Aorta (tissue), 5 donors: ENCODE measurements at places on chromosomes 6 and 20. TPM values are rescaled to one million over a fixed set of nuclear protein-coding genes. Genes with fewer than 3 reads are reported as not detected.

DNA sequence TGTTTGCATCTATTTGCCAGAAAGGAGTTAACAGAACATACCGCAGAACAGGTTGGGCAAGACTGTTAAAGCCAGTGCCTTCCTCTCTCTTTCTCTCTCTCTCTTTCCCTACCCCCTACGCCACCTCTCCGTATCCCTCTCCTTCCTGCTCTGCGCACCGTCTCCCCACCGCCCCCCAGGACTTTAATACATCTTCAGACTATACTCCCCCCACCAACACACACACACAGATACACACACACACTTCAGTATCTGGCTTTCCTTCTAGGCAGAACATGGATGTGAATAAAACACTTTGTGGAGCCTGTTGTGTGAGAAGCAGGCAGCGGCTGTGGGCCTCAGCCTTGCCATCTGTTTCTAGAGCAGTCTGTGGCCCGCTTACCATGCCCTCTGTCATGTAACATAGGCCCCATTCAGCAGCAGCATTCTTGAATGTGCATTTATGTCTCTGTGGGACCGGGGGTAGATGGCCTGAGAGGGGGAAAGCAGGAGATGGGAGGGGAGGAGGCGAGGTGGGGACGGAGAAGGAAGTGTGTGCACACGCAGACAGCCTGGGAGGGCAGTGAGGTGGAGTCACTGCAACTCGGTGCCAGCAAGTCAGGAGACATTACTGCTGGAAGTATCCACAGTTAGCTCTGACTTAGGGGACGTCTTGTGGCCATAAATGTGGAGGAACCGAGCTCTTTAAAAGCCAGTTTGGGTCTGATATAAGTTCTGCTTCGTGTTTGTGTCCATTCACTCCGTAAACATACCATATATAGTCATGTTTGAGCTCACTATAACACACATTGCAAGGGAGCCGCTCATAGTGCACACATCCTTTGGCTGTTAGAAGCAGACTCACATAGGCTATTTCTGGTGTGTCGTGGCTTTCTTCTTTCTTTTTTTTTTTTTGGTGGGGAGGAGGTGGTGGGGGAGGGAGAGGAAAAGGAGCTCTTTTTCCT lies 38.4 kb downstream of the RREB1 start:
- DNase-seq: no peak

DNA sequence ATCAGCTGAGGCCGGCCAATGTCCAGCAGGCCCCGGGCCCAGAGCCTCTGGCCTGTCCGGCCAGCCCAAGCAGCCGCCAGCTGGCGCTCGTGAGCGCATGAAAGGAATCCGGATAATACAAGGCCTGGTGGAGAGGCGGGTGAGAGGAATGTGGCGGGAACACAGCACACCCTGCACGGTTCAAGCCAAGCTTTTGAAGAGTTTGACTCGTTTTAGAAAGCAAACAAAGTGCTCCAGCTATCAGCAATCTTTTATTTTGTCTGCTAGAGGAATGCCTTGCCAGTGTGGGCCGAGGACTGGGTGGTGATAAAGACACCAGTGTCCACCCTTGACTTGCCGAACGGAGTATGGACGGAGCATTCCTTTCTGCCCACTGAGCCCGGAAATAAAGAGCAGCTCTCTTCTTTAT lies 9.3 kb upstream of the NEDD9 start:
- DNase-seq: peak; percentile 94

DNA sequence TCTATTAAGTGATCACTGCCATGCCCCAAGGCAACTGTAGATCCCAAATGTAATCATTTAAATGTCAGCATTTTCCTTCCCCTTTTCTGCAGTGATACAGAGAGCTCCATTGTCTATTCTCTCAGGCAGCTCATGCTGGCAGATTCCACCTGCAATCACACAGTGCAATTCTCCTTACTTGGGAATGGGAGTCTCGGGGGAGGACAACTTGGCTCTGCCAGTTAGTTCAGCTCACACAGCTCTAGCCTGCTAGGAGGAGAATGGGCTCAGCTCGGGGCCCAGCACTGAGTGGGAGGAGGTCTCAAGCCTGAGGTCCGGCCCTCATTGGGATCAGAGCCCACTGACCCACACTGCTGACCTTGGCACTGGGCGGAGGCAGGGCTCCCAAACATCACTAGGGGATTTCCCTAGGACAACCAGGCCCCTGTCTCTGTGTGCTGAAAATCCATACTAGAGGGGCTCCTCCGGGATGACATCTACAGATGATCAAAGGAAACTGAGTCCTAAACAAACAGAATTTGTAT lies 109.2 kb upstream of the ASF1A start:
- no peak for DNase-seq

- no peak for DNase-seq
These were observed 738.6 kb upstream of the ADGRB3 start for GRCh38 chr6:67896476-67896875.

DNA sequence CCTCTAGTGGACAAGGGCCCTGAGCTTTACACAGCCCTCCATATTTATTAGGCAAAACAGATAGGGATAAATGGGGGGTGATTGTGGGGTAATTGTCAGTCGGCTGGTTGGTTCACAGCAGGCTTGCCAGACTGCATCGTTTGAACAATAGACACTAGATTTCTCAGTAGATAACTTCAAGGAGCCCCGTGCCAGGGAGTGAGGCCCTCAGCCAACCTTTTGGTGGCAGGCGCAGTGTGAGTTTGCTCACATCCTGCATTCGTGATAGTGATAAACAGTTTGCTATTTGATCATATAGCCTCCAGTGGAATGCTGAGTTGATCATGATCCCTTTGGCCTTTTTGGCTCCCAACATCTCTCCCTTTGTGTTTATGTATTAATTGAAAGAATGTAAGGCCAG lies 3.6 kb upstream of the ABHD12 start:
- no peak for DNase-seq

DNA sequence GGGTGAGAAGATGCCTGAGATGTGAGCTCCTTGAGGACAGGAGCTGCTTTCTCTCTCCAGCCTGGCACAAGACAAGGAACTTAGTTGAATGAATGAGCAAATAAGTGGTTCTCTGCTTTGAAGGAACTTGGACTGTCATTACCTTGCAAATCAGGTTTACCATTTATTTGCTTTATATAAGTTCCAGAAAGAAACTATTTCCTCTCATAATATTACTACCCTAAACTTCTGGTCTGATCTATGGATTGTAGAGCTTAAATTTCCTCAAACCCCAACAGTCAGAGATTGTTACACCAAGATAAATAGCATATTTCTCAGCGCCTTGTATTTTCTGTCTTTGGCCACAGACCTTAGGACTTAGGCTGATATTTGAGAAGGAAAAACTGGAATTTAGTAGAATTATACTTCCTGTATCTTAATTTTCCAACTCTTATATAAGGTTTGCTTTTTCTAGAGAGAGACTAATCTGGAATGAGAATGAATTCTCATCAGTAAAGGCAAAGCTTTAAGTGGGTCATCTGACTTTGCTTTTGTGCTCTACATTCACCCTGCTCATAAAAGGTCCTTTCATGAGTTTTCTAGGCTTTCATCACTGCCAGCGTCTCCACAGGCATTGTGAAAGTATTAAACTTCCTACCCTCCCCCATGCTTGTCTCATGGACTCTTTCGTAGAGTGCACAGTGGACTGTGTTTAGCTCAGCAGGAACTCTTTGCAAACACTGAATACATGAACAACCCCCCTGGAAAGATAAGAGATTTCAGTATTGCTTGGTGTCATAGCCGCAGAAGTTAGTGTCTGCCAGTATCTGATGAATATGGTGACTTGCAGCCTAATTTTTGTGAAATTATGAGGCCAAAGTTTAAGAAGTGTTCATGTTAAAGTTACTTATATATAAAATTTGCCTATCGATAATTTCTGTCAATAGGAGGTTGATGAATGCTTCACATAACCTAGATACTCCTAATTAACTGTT lies 74.0 kb downstream of the PTPRA start:
- no peak for DNase-seq

DNA sequence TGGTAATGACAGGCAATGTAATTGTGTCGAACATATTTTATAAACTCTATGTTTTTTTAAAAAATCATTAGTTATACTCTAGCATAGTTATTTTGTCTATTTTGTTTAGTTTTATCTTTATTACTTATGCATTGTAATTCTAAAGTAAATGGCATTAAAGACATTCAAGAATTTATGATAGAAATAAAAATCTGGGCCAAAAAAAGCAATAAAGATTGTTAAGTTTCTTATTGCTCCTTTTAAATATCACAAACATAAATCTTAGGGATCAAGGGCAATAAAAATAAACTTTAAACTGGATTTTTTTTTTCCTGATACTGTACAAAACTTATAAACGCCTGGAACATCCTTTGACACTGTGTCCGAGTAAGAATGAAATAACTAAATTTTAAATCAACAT lies 931.5 kb upstream of the EYS start:
- no peak for DNase-seq

DNA sequence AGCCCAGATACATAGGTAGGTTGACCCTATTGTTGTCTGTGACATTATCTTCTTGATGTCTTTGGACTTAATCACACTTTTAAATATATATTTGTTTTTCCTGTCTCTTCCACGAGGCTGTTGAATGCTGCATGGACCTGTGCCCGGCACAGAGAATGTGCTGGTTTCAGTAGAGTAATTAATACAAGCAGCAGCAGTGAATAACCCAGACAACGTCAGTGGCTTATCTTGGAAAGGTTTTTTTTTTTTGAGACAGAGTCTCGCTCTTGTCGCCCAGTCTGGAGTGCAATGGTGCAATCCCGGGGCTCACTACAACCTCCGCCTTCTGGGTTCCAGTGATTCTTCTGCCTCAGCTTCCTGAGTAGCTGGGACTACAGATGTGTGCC lies 108.2 kb downstream of the CDH26 start:
- DNase-seq: no peak

DNA sequence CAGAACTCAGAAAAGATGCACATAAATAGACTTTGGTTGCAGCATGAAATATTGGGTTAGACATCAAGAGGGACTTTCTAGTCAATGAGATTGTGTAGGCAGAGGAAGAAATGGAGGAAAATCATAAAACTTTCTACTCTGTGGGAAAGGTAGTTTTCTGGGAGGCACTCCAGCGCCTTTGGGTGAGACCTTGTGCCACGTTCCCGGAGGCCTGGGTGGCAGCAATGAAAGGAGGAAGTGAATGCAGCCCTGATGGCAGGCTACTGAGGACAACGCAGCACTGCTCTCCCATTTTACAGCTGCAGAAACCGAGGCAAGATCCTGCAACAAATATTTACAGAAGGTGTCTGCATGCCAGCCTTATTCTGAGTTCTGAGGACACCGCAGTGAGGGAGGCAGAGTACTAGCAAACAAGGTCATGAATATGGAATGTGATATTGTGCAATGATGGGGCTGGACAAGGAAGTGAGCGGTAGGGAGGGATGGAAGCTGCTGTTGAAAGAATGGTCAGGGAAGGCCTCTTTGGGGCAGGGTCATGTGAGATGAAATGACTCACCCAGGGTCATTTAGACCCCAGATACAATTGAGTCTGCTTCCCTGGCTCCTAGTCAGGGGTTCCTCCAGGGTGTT lies 159.1 kb downstream of the TFAP2C start:
- DNase-seq: no peak

GRCh38 chr6:108254433-108255410 lies 6.1 kb downstream of the SNX3 start:
- no peak for DNase-seq

- no peak for DNase-seq
These were observed 150.9 kb downstream of the JARID2 start for GRCh38 chr6:15396808-15397207.

DNA sequence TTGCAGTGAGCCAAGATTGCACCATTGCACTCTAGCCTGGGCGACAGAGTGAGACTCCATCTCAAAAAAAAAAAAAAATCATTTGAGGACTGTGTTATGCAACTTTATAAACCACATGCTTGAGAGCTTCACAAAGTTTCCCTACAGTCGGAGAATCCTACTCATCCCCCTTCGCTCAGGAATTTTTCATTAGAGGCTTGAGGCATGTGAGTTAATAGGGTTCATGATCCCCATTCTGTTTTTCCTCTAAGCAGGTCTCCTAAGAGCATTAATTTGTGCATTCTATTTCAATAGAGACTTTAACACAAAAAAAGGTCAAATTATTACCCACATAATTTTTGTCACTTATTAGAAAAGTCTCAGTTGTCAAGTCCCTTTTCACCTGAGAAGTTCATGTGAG lies 103.7 kb upstream of the SOX4 start:
- no peak for DNase-seq

GRCh38 chr6:148952147-148953035 lies 205.6 kb downstream of the UST start:
- no peak for DNase-seq

DNA sequence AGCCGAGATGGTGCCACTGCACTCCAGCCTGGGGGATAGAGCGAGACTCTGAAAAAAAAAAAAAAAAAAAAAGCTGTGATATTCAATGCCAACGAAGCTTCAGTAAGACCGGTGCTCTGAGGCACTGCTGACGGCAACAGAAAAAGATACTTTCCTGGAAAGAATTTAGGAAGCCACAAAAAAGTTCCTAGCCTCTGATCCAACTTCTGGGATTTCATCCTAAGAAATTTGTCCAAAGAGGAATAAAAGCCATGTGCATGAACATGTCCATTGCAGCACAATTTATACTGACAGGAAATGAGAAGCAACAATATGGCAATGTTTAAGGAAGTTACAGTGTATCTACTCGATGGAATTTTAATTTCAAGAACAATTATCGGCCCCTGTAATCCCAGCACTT lies 24.5 kb upstream of the CARMIL1 start:
- no peak for DNase-seq

GRCh38 chr6:168104636-168105035 lies 25.6 kb upstream of the FRMD1 start:
- DNase-seq: peak; percentile 13

DNA sequence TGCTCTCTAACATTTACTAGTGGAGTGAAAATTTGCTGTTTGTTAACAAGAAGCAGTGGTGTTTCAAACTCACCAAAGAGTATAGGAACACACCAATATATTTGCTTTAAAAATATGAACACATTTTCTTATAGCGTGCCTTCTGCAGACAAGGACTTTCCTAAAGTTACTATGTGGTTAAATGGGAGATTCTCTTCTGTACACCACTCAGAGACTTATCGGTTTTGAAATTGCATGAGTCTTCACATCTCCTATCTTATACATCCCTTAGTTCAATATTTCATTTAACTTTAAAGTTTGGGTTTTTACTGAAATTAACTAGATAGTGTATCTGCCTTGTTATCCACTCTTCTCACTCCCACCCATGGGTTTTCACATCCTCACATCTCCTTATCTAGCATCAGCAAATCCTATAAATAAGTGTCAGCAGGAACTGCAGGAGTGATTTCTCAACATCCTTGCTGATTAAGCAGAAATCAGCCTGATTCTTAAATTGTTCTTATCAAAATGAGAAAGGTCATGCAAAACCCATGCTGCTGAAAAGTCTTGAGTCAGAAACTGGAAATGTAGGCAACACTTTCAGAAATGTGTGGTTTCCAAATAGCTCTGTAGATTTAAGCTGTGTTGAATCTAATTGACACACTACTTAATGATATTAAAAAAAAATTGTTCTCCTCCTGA lies 1075.6 kb upstream of the GJE1 start:
- DNase-seq: no peak

GRCh38 chr6:14187406-14187805 lies 69.8 kb downstream of the CD83 start:
- DNase-seq: no peak

- no peak for DNase-seq
These were observed 74.2 kb upstream of the VSTM2L start for GRCh38 chr20:37828684-37829083.

TOX2 gene
- polyA plus RNA-seq: 1.1 TPM

DPPA5 gene
- polyA plus RNA-seq: 0.38 TPM

CYP24A1 gene
- not detected for polyA plus RNA-seq

CMTR1 gene
- polyA plus RNA-seq: 33.8 TPM

TREML1 gene
- polyA plus RNA-seq: not detected

LHFPL5 gene
- polyA plus RNA-seq: not detected
